ENCODE measurements at places on chromosomes 4 and X. TPM values are rescaled to one million over a fixed set of nuclear protein-coding genes. Genes with fewer than 3 reads are reported as not detected.

ARHGAP6 gene
- total RNA-seq: not detected

RASL11B gene
- 0.64 TPM for total RNA-seq

USP26 gene
- total RNA-seq: not detected

MEPE gene
- total RNA-seq: not detected

ZBTB33 gene
- total RNA-seq: 30.7 TPM

PCDH10 gene
- total RNA-seq: not detected

PPP2R2C gene
- not detected for total RNA-seq

- DNase-seq: no peak
Observed at GRCh38 chrX:143988356-143988755, 104.5 kb downstream of the UBE2NL start.

DNA sequence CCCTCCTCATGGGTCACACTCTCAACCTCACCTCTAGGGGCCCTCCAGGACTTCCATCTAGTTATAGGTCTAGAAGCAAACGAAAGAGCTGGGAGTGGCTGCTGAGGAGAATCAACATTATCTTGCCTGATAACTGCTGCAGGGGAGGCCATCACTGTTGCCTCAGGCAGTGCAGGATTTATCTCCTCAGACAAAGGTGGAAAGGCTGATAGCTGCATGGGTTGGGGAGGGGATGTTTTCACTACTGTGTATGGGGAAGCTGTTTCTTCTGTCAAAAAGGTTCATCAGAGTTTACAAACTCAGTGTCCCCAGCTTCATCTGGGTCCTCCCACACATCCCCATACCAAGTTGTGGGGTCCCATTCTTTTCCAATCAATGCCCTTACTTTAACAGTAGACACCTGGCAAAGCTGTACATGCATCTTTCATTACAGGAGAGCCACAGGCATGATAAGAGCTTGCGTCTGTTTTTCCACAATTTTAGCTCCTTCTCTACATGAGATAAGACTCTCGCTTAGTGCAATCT lies 17.6 kb upstream of the PRDM8 start:
- no peak for DNase-seq

DNA sequence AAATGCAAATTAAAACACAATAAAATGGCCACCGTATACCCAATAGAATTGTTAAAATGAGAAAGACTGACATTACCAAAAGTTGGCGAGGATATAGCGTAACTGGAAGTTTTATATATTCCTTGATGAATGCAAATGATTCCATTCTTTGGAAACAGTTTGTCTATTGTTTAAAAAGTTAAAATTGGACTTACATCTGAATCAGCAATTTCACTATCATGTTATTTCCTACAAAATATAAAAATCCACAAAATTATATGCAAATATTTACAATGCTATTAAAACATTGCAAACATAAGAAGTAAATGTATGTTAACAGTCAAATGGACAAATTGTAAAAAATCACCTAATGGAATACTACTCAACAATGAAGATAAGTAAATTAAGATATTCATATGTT lies 852.2 kb upstream of the NDST4 start:
- DNase-seq: no peak

- no peak for DNase-seq
Observed at GRCh38 chr4:91497892-91498291, 805.9 kb upstream of the GRID2 start.

DNA sequence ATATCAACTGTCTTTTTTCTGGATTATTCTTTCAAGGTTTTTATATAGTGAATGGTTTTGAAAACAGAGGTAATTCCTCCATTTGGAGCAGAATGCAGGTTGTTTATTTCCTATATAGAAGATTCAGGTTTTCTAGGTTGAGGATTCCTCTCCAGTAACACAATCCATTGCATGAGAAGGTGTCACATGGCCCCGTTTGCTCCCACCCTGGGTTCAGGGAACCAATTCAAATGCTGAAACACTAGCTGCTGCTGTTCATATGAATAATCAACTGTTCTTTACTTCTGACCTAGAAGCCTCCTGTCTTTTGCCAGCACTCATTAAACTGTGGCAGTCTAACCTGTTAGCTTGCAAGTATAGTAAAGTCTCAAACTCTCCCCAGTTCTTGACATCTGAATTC lies 1316.9 kb upstream of the TENM3 start:
- DNase-seq: no peak

DNA sequence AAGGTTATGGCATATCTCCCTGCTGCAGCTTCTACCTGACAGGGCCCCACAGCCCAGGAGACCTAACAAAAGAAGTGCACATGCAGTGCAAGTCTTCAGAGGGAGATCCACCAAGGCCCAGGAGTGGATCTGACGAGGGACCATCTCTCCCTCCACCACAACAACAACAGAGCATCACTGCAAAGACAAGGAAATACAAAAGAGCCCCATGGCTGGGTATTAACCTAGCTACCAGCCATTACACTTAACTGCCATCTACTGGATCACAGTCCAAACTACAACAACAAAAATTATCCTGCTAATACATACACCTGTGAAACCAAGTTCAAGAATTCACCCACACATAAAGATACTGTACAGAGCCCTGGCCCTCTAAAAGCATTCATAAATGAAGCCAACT lies 280.2 kb upstream of the SLC7A11 start:
- DNase-seq: no peak

Data from CD8-positive, alpha-beta T cell (primary cell).